Stimulated activated CD8-positive, alpha-beta memory T cell treated with anti-CD3 and anti-CD28 coated beads, Interleukin-7, amount 100 ng/mL, for 1 hour (primary cell): ENCODE measurements at places on chromosomes 11 and 22.

- no peak for DNase-seq
Observed at GRCh38 chr11:125170001-125170509, 5.5 kb downstream of the PKNOX2 start.

- DNase-seq: no peak
Observed at GRCh38 chr11:83241291-83241946, 44.7 kb downstream of the CCDC90B start.

- no peak for DNase-seq
Observed at GRCh38 chr11:113593698-113594308, 112.3 kb downstream of the TMPRSS5 start.

- DNase-seq: no peak
Observed at GRCh38 chr22:26766510-26767350, 109.3 kb downstream of the MIAT start.

GRCh38 chr22:37920126-37920525 lies 14.0 kb downstream of the MICALL1 start:
- no peak for DNase-seq

GRCh38 chr11:117492578-117493251 lies 165.1 kb downstream of the CEP164 start:
- DNase-seq: no peak

- DNase-seq: no peak
Observed at GRCh38 chr11:46633291-46634217, 16.2 kb downstream of the ATG13 start.

DNA sequence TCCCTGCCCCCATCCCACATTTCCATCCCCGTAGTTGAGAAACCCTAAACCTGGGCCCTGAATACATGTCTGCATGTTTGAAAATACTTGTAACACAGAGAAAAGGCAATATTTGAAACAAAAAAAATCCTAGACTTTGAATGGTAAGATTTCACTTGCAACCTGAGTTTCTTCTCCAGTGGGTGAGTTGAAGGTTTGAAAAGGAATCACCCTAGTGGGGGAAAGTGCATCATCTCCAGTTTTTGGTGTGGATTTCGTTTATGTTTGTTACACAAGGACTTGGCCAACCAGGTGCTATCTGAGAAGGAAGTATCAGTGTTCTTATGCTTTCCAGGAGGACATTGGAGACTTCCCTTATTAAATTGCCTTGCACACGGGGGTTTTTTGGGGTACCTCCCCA lies 90.4 kb downstream of the ABTB2 start:
- DNase-seq: no peak

DNA sequence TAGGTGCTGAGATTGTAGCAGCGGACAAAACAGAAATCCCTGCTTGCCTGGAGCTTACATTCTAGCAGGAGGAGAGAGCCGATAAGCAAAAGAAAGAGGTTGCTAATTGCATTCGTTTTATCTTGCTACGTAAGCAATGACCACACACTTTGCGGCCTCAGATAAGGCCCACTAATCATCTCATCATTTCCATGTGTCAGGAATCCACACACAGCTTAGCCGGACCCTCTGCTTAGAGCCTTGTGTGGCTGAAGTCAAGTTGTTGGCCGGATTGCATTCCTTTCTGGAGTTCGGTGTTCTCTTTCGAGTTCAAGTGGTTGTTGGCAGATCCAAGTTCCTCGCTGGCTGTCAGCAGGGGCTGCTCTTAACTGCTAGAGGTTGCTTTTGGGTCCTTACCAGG lies 101.6 kb downstream of the CHST1 start:
- no peak for DNase-seq

DNA sequence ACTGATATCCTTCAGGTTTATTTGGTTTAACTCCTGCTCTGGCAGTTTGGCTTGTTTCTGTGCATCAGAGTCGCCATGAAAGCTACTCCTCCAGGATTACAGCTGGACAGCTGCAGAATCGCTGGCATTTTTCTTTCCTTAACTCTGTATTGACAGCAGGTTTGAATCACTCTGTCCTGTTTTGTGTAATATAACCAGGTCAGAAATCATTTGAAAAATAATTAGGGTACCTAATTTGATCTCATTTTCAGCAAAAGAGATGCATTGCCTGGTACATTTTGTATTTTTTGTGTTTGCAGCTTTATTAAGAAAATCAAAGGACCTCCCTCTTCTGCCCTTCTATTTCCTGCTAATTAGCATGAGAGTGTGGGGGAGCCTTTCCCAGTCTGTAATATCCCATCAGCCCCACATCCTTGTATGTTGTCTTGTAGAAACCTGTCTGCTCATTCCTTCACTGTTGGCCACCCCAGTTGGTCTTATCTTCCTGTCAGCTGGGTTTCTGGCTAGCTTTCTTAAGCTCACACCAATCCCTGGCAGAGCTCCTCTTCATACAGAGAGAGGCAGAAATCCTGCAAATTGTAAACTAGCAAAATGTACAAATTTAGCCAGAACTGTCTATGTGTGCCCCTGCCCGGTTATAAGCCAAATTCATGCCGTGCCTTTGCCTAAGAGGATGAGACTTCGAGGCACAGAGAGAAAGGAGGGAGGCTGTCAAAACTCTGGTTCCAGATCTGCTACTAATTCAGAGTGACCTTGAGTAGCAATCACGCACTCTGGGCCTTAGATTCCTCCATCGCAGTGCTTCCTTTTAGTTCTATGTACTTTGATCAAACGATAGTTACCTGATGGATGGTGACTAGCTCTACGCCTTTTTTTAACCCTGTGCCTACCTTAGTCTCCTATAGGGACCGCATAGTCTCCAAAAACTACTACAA lies 200.6 kb downstream of the NAV2 start:
- no peak for DNase-seq

DNA sequence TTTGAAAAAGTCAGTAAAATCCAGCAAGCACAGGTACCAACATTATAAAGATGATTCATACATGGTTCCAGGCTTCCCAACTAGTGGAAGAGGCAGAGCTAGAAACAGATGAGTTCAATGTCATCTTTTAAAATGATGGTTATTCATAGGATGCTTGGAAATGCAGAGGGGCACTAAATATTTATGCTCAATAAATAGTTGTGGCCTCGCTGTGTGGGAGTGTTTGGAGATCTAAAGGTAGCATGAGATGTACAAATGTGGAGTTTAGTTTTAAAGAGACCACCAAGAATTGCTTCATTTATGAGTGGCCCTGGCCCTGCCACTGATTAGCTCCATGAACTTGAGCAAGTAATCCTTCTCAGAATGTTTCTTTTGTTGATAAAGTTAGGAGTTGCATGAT lies 182.2 kb downstream of the ETS1 start:
- DNase-seq: no peak

DNA sequence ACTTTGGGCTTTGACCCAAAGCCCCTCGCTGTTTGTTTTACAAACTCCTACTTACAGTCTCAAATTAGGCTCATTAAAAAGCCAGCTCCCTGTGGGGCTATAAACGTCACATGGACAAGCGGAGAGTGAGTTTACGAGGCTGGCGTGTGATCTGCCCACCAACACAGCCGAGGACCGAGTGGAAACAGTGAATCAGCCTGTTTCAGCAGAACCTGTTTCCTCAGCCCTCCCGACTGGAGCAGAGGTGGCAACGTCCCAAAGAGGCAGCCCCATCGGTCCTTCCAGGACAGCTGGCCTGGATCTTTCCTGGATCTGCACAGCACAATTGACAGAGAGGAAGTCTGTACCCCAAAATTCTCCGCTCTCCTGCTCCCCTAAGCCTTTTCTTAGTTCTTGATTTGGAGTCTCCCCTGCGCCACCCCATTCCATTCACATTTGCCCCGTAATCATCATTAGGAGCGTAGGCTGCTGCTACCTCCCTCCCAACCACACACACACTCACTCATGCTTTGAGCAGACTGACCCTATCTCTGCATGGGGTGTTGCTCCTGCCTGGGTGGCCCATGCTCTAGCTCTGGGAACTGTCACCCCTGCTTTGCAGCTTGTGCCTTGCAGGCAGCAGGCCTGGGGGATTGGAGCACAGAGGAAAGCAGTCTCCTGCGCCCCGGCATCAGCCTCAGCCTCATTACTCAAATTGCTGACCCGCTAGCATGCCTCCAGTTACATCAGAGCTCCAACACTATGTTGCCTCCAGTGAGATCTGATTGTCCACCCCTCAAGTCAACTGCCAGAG lies 117.8 kb downstream of the NAT10 start:
- DNase-seq: no peak

DNA sequence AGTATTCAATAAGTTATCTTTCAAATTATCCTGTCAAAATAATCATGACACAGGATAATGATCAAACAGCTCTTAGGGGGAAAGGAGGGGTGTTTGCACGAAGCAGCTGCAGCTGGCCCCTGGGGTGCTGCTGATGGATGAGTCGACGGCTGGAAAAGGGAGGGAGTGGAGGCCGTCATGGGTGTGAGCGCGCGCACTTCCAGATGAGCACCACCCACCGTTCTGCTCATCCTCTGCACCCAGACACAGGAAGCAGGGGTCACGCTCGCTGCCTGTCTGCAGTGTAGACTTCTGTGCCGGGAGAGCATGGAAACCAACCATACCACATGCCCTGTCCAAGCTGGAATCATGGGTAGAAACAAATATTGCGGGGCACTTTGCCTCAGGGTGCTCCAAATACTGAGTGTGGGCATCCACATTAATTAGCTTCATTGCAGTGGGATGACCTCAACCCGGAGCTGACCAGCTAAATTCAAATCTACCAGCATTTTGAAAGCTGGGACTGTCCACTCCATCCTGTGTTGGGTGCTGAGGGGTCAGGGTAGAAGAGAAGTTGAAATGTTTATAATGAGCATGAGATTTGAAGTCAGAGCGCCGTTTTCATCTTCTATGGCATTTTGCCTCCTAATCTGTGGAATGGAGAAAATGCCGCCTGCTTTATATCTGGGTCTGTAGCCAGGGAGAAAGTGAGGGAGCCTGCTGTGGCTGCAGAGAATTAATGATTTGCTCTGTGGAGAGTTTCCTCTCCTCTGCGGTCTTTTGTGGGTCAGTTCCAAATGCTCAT lies 802.4 kb downstream of the TBC1D22A start:
- DNase-seq: no peak

DNA sequence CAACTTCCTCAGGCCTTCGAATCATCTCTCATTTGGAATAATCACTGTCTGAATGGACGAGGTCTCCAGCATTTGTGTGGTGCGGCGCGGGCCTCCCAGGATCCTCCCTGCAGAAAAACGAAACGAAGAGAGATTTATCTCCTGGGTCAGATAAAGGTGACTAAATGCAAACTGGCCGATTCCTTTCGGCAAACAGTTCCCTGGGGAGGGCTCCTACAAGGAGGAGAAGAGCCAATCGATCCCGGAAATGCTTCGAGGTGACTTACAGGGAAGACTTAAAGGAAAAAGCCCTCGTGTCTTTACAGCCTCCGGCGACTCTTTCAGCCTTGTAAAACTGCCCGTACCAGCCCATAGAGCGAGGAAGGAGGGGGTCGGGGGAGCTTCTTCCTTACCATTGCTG lies 126.5 kb downstream of the MIAT start:
- no peak for DNase-seq

- no peak for DNase-seq
Observed at GRCh38 chr11:36116161-36116560, 172.3 kb downstream of the LDLRAD3 start.

- no peak for DNase-seq
Observed at GRCh38 chr11:92413757-92414513, 189.3 kb downstream of the FAT3 start.

DNA sequence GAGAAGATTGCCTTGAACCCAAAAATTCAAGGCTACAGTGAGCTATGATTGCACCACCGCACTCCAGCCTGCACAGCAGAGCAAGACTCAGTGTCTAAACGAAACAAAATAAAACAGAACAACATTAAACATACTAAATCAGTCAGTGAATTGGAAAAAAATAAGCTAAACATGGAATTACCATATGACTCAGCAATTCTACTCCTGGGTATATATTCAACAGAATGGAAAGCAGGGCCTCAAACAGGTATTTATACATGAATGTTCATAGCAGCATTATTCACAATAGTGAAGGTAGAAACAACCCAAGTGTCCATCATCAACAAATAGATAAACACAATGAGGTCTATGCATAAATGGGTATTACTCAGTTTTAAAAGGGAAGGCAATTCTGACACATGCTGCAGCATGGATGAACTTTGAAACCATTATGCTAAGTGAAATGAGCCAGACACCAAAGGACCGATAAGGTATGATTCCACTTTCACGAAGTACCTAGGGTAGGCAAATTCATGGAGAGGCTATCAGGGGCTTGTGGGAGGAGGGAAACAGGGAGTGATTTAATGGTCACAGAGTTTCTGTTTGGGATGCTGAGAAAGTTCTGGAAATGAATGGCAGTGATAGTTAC lies 15.5 kb downstream of the NTM start:
- DNase-seq: no peak

DNA sequence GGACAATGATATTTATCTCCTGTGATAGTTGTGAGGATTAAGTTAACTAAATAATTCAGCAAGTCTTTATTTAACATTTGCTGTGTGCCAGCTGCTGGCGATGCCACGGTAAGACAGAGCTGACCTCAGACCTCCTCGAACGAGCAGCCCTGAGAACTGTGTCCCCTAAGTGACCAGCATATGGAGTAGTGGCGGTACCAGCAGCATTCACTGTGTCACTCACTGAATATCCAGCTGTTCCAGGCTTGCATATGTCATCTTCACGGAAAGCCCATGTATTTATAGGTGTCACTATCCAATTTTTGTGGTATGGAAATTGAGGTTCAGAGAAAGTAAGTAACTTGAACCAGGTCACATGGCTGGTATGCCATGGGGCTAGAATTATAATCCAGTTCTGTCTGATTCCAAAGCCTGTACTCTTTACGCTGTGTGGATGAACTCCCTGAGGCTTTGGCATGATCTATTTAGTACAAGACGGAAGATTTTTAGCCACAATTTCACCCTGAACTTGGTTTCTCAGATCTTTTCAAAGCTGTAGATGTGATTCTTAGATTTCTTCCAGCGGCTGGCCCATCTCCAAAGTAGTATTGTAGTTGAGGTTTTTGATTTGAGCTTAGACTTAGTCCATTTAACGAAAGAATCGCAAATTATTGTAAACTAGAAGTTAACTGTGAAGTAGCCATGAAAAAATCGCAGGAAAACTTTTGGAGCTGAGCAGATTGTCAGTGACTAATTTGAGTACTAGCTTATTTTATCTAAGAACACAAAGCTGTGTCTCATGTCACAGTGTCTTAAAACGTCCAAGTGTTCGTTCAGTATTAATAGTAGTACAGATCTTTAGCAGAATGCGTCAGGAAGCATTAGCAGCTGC lies 49.4 kb upstream of the MYO18B start:
- no peak for DNase-seq

GRCh38 chr11:35183326-35183925 lies 44.5 kb downstream of the CD44 start:
- no peak for DNase-seq

DNA sequence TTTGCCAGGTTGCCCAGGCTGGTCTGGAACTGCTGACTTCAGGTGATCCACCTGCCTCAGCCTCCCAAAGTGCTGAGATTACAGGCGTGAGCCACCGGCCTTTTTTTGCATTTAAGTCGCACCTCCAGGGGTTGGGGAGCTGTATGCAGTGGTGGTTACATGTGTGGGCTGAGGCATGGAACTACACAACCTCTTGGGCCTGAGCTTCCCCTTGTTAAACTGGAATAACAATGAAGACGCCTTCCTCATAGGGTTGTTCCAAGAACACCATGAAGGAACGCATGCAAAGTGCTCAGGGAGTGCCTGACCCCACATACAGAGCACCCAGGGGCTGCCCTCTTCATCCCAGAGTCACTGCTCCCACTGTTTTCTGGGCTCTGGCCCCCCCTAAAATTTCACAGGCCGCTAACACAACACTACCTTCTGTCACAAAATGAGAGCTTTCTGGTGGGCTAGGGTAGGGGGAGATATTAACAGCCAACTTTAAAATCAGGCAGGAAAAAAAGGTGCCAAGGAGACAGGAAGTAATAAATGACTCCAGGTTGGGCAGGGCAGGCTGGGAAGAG lies 1.3 kb upstream of the FAM118A start:
- no peak for DNase-seq
